ENCODE measurements at places on chromosomes 13 and 19.

GRCh38 chr19:49247676-49248075 lies 77.3 kb downstream of the SLC6A16 start:
- no peak for DNase-seq

- DNase-seq, result no peak
Observed at GRCh38 chr19:8487137-8487851, 15.1 kb downstream of the PRAM1 start.

DNA sequence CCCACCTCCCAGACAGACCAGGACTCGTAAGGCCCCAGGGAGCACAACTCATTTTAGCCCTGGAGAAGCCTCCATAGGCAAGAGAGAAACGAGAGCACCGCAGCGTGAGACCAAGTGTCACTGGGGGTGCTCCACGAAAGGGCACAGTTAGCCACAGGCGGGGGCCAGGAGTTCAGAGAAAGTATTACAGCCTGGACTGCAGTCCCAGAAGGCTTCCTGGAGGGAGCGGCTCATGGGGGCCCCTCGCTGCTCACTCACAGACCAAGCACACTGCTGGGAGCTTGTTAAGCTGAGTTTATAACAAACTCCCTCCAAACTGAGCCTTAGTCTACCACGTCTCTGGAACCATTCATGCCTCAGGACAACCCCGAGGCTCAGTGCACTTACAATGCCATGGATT lies 16.5 kb downstream of the ANKRD27 start:
- no peak for DNase-seq

- DNase-seq, result no peak
Observed at GRCh38 chr13:104976986-104977385, 1558.5 kb downstream of the EFNB2 start.

DNA sequence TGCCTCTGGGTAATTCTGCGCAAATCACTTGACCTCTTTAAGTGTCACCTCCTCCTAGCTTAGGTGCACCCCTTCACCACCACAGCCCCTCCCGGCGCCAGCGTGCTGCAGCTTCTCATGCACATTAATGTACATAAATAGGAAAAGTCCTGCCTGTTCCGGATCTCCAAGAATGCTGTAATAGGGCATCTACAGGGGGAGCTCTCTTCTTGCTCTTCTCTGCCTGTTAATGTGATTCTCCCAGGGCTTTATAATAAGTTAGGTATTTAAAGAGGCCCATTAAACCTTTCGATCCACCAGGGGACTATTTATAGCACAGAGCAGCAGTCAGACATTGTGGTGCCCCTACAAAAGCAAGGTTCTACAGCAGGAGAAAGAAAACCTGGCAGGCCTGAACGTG lies 35.3 kb downstream of the SOX1 start:
- DNase-seq, result peak; percentile 7

DNA sequence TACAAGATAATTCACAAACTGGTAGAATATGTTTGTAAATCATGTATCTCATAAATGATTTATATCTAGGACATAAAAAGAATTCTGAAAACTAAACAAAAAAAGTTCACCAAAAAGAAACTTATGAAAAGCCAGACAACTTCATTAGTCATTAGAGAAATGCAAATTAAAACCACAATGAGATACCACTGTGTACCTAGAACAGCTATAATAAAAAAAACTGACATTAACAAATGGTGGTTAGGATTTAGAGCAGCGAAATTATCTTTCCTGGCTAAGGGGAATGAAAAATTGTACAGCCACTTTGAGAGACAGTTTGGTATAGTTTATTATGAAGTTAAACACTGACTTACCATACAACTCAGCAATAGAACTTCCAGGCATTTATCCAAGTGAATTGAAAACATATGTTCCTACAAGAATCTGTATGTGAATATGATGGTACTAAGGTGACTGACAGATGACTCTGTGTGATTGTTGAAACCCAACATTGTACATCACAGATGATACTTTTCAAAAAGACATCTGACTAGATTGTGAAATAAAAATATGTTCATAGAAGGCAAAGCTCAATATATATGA lies 41.8 kb downstream of the UGGT2 start:
- DNase-seq, result no peak
